ENCODE measurements at places on chromosomes 13 and 19.

- H3K36me3 ChIP-seq = no peaks in the 10 kb centered on the region
- no peaks in the 10 kb centered on the region for H3K4me1 ChIP-seq
- no peak overlapping the region for H3K4me3 ChIP-seq
- H3K27ac ChIP-seq = no peak overlapping the region
- no peaks in the 10 kb centered on the region for H3K27me3 ChIP-seq
- no peak for DNase-seq
These were observed 153.2 kb downstream of the ZNF536 start for GRCh38 chr19:30525383-30525782.

DNA sequence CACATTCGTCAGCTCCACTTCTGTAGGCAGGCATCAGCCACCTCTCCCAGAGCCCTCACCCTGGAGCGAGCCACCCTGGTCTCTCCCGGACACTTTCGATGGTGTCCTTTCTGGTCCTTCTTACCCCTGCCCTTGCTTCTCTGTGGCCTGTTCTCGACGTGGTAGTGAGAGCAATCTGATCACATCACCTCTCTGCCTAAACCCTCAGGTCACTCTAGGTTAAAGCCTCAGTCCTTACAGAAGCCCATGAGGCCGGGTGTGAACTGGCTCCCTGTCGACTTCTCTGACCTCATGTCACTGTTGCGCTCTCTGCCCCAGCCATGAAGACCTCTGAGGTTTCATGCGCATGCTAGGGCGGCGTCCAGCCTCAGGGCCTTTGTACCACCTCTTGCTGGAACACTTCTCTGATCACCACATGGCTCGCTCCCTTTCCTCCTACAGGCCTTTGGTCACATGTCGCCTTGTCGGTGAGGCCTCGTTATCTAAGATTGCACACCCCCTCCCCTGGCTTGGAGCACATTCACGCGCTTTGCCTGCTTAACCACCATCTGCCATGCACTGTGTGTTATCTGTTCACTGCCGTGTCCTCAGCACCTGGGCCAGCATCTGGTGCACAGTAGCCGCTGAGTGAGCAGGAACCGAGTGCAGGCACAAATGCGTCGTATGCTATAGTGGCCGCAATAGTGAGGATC is 101.5 kb downstream of the DPF1 start:
- H3K4me3 ChIP-seq = no peak overlapping the region
- peaks cover 15% of the 10 kb centered on the region for H3K36me3 ChIP-seq

- DNase-seq = no peak
- H3K36me3 ChIP-seq = peaks cover 34% of the 10 kb centered on the region
- H3K27me3 ChIP-seq = no peaks in the 10 kb centered on the region
- H3K4me3 ChIP-seq = no peak overlapping the region
These were observed 2.6 kb upstream of the EPN1 start for GRCh38 chr19:55672418-55672817.

DNA sequence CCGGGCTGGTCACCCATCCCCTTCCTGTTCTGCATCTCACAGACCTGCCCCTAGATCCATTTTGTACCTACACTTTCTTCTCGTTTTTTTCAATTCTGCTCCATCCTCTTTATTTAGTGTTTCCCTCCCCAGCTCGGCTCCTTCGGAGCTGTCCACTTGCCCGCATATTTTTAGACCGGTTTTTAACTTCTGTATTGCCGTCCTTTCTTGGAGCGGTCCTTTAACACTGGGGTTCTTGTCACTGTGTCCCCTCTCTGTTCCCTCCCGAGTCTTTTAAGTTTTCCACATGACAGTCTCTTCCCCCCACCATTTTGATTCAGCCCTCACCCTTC is 1.7 kb downstream of the ARHGAP35 start:
- H3K27me3 ChIP-seq = no peaks in the 10 kb centered on the region
- H3K27ac ChIP-seq = peak overlapping the region; percentile 68

- peaks cover 4% of the 10 kb centered on the region for H3K36me3 ChIP-seq
- DNase-seq = no peak
- H3K4me3 ChIP-seq = peak overlapping the region; percentile 77
- peaks cover 64% of the 10 kb centered on the region for H3K4me1 ChIP-seq
- no peak overlapping the region for H3K27ac ChIP-seq
- H3K27me3 ChIP-seq = peaks cover 16% of the 10 kb centered on the region
These were observed 664 bp downstream of the ICAM5 start for GRCh38 chr19:10290357-10290875.

DNA sequence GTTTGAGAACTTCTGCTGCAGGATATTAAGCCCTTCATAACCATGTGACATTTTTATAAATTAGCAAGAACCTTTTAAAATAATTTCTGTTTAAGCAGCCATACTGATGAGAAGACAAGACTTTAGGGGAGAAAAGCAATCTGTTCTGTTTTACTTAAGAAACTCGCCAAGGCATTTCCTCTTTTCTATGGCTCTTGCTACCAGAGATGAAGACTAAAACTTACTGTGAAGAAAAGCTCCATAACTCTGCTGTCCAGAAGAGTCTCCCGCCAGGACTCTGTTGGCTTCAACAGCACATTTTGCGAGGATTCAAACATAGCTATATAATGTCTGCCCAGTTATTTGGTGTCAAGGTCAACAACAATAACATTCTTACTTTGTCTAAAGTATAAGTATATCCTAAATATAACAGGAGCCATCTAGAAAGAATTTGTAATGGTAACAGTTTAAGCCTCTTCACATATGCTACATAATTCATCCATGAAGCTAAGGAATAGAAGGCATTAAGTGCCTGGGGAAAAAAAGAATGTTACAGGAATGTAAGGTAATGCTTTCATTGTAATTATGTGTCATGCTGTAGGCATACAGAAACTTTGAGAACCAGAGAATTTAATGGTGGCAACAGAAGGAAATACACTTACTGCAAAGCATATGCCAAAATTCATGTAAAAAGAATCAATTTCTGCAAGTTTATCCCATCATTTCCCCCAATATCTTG is 53.2 kb upstream of the EEF1AKMT1 start:
- no peaks in the 10 kb centered on the region for H3K4me1 ChIP-seq
- no peaks in the 10 kb centered on the region for H3K36me3 ChIP-seq
- no peak overlapping the region for H3K27ac ChIP-seq
- H3K27me3 ChIP-seq = no peaks in the 10 kb centered on the region

GRCh38 chr19:9406798-9407352 is 28.5 kb downstream of the ZNF266 start:
- no peaks in the 10 kb centered on the region for H3K4me1 ChIP-seq
- H3K27ac ChIP-seq = no peak overlapping the region
- H3K4me3 ChIP-seq = no peak overlapping the region
- H3K27me3 ChIP-seq = no peaks in the 10 kb centered on the region
